ENCODE measurements at places on chromosomes 5 and 9.

GRCh38 chr5:111960476-111961215 is 203.7 kb upstream of the NREP start:
- DNase-seq = peak; percentile 32

DNA sequence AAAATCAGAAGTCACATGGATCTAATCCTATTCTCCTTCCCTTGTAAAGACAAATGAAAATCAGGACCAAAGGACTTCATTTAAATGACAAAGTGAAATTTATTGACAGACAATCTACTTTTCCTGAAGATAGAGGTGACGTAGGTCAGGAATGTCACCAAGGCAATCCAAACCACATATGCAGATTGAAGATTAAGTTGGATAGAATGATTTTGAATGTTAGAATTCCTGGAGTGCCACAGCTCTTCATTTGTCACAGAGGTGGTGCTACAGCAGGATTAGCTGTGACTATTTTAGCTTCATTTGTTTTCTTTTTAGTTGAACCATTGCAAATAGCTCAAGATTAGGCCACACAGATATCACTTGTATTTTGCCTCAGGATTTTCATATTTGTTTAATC is 736.0 kb upstream of the ARRDC3 start:
- no peak for DNase-seq

GRCh38 chr5:62340392-62340791 is 34.4 kb downstream of the KIF2A start:
- DNase-seq = peak; percentile 65

DNA sequence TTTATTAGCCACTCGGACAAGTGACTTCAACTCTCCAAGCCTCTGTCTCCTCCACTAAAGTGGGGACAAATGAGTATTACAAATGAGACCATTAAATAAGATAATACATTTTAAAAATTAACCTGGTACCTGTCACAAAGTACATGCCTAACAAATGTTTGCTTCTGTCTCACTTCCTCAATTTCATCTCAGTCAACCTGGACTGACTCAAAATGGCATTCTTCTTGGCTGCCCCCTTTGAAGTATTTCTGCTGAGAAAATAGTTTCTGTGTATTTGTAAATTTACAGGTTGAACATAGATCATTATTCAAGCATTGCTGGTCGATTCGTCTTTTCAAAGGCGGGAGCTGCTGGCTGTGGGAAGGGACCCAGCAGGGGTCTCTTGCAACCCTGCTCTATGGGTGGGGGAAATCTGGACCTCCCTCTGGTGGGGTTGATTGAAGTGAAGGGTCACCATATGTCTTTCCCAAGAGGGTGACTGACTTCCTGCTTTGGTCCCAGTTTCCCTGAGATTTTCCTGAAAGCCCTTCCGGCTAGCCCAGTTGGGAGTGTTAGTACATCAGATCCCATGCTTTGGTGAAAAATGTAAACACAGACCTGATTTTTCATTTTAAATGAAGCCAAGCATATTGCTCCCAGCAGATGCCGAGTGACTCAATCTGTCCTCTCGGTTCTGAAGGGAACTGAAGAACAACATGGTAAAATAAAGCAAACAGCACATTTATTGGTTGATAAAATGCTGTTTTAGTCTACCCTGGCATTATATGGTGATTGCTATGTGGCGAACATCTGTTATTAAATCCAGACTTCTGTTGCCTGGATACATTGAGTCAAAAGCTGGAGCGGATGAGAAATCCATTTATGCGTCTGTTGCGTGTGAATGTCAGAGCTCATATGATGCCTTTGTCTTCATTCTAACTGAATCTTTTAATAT is 73.0 kb downstream of the KCNIP1 start:
- DNase-seq = no peak

DNA sequence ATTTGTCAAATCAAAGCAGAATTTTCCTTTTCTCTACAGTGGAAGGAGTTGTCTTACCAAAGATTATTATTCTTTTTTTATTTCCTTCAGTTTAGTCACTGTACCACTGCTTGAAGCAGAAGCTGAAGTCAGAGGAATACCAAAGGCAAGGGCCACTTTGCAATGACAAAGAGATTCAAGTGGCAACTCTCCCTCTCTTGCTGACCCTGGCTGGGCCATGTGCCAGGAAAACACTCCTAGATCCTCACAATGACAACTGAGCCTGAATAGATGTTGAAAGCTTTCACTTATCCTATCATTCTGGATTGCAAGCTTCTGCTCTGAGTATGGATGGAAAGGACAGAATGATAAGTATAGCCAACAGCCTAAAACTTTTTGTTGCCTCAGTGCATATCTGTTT is 618.3 kb downstream of the NR2F1-AS1 start:
- DNase-seq = no peak

- DNase-seq = no peak
These were observed 173.5 kb upstream of the PAPPA start for GRCh38 chr9:115980054-115980453.

GRCh38 chr5:157130925-157131324 is 11.7 kb downstream of the MED7 start:
- DNase-seq = no peak

GRCh38 chr9:129386812-129387177 is 208.7 kb upstream of the IER5L start:
- no peak for DNase-seq

GRCh38 chr5:163880302-163880701 is 374.9 kb downstream of the MAT2B start:
- no peak for DNase-seq

- peak; percentile 42 for DNase-seq
These were observed 23.8 kb downstream of the KLF4 start for GRCh38 chr9:107465467-107466451.

- no peak for DNase-seq
These were observed 24.8 kb upstream of the OTP start for GRCh38 chr5:77663090-77663863.

GRCh38 chr5:175579742-175580432 is 78.0 kb upstream of the HRH2 start:
- no peak for DNase-seq

GRCh38 chr9:104740621-104741020 is 6.9 kb upstream of the NIPSNAP3A start:
- no peak for DNase-seq

DNA sequence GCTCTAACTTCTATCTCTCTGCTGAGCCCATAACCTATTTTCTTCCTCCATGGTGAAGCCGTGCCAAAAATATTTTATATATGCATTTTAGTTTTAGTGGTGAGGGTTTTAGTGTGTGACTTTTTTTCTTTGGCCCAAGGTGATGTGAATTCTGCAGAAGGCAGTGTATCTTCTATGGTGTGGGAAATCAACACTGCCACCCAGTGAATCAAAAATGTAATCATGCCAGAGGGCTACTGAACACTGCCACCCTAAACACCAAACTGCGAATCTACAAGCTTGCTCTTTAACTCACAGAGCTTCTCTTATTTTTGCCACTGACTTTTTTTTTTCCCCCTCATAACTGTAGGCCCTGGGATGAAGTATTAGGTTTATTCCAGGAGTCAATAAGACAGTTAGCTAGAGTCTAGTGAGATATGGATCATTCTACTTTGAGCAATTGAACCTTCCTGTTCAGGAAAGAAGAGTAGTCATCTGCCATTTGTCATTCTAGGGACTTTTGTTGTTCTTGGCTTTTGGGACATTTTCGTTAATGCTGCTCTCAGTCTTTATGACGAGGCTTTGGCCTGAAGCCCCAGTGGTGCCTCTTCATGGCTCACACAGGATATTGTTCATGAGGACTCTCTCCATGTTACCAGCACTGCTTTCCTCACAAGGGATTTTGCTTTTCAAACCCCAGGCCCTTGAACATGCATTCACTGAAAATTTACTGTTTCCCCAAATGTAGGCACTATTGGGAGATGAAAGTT is 53.1 kb downstream of the C7 start:
- no peak for DNase-seq

DNA sequence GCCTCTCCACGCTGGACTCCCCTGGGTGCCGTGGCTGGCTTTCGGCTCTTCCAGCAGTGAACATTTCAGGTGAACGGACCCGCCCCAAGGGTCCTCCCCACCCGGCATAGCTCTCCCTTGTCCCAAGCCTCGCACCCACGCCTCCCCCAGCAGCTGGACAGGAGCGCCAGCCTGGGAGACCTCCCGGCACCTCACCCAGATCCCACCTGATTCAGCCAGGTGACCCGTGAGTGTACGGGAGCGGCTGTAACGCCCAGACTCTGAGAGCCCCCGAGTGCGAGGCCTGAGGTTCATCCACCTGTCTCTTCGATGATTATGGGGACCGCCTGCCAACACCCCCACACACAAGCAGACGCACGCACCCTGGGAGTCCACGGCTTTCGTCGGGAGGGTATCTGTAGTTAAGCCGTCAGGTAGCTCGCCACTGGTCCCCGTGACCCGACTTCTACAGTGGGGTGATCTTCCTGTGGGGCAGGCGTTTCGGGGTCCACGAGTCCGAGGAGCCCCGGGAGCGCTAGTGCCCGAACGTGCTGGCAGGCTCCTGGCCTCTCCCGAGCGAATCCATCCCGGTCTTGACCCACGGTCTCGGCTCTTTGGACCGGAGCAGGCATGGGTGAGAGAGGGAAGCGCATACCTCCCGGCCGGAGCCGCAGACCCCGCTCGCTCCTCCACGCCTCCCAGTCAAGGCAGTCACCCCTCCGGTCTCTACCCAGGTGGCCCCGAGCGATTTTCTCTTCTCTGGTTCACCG is 14.9 kb downstream of the TRIM7 start:
- DNase-seq = no peak

GRCh38 chr5:154652746-154653417 is 102.3 kb upstream of the LARP1 start:
- no peak for DNase-seq

DNA sequence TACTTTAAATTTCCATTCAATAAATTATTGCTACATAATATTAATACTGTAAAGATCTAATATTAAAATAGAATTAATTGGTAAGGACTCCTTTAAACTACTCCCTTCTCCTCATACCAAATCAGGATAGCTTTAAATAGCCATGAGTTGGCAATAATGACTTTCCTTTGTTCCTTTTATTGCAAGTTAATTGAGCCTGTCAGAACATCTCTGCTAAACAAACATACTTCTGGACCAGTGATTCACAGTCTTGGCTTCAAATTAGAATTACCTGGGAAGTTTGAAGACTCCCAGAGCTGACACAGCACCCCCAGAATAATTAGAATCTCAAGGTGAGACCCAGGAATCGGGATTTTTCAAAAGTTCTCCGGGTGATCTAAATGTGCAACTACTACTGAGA is 18.7 kb downstream of the C5orf58 start:
- no peak for DNase-seq

GRCh38 chr9:72985746-72986145 is 32.9 kb upstream of the ALDH1A1 start:
- no peak for DNase-seq

GRCh38 chr5:88761939-88762338 is 121.0 kb downstream of the MEF2C start:
- DNase-seq = no peak

GRCh38 chr5:57411982-57412381 is 70.6 kb downstream of the ACTBL2 start:
- DNase-seq = no peak

DNA sequence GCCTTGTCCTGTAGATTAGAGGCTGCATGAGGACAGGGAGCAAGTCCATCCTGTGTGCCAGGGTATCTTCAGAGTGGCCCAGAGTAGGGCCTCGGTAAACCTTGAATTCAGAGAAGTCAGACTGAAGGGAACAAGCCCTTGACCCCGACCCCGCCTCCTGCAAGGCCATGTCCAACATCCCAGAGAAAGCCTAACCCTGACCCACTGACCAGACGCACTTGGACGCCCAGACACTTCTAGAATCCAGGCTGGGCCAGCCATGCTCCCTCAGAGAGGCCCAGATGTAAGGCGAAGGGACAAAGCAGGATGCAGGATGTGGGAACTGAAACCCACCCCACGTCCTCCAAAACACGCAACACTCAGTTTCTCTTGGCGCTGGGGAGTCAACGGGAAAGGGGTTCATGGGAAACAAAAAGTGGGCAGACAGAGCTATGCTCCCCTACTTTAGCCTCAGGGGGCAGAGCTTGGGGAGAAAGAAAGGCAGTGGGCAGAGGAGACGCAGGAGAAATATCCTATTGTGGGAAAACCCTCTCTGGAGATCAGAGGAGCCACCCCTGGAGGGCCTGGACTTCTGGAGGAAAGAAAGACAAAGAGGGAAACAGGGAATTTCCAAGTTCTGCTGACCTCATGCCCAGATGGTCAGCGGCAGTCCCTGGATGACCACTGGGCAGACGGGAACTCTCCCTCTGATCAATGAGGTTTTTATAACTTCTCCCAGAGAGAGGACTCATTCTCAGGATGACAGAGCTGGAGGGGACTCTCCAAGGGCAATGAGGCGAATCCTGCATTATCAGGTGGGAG is 13.0 kb downstream of the TNIP1 start:
- peak; percentile 91 for DNase-seq

DNA sequence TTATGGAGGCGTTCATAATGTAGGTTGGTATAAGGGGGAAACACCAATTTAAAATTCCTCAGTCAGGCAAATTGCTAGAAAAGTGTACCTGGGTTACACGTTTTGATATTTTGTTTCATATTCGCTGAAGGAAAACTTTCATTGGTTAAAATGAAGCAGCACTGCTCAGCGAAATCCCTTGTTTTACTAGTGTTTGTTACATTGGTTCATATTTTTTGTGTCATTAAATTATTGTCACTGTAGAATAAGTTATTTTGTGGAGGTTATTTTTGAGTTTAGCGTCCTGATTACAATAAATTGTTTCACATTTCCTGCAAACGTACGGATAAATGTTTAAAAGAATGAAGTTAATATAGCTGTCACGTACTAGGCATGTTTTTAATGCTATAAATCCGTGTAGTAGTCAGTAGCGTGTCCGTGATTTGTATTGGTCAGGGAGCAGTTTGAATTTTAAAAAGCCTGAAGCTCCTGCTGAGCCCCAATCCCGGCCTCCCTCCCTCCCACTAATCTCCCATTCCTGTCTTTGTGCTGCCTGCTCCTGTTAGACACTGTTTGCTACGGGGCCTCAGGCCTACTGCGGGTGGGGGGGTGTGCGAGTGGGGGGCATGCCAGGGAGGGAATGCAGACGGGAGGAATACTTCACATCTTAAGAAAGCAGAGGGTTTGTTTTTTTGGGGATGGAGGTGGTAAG is 2.0 kb downstream of the NIPBL start:
- no peak for DNase-seq

- no peak for DNase-seq
These were observed 449.6 kb upstream of the BRINP1 start for GRCh38 chr9:119818726-119819435.

- no peak for DNase-seq
These were observed 27.5 kb downstream of the B4GALT1 start for GRCh38 chr9:33139421-33140228.

- DNase-seq = no peak
These were observed 410.4 kb upstream of the PTPRD start for GRCh38 chr9:11023201-11023600.

- no peak for DNase-seq
These were observed 8.9 kb upstream of the ZNF483 start for GRCh38 chr9:111516061-111516465.

- DNase-seq = no peak
These were observed 343 bp downstream of the LMX1B start for GRCh38 chr9:126614088-126614454.

DNA sequence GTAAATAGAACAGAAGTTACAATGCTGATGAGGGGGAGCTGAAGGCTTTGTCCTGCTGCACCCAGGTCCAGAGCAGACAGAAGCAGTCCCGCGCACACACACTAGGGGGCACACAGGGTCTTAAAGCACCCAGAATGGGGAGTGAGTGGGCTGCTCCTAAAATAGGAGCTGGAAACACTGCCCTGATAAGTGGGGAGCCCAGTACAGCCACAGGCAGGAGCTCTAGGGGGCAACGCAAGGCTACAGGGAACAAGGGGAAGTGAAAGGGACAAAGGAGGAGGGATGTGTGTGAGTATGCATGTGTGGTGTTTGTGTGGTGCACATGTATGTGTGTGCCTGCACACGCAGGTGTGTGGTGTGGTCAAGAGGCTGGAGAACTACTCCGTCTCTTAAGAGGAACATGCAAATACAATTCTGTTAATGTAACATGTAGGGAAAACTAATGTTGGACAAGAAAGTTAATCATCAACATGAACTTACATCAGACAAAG is 191.5 kb downstream of the ROR2 start:
- DNase-seq = peak; percentile 55
